ENCODE measurements at places on chromosomes 7 and 10.
A peak's percentile ranks its signal among the peaks of the same experiment; 100 is the strongest.

- DNase-seq = no peak
These were observed 599.4 kb upstream of the ANKRD30A start for GRCh38 chr10:36526033-36526432.

DNA sequence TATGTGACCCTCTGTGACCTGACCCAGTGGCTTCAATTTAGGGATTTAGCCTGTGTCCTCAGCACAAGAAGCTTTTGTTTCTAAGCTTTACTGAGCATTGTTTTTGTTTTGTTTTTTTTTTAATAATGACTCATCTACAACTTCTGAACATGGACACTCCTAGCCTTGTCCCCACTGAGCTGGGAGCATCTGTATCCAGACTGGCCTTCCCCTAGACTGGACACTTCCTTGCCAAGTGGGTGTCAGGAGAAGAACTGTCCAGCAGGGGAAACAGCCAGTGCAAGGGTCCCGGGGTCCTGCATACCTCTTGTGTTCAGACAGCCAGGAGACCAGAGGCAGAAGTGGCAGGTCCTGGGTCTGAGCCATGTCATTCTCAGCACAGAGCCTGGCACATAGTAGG lies 108.6 kb downstream of the TMEM130 start:
- no peak for DNase-seq

GRCh38 chr7:119197877-119198527 lies 973.5 kb downstream of the ANKRD7 start:
- DNase-seq = no peak

GRCh38 chr10:68647672-68648341 lies 73.2 kb upstream of the CCAR1 start:
- DNase-seq = peak; percentile 94

GRCh38 chr10:125984865-125985495 lies 88.6 kb downstream of the FANK1 start:
- no peak for DNase-seq

Measured in EH (cell line).